Activated T-cell treated with anti-CD3 and anti-CD28 coated beads, Interleukin-2, amount 50 U/mL, for 72 hours (primary cell): ENCODE measurements at places on chromosomes 11 and 22.

DNA sequence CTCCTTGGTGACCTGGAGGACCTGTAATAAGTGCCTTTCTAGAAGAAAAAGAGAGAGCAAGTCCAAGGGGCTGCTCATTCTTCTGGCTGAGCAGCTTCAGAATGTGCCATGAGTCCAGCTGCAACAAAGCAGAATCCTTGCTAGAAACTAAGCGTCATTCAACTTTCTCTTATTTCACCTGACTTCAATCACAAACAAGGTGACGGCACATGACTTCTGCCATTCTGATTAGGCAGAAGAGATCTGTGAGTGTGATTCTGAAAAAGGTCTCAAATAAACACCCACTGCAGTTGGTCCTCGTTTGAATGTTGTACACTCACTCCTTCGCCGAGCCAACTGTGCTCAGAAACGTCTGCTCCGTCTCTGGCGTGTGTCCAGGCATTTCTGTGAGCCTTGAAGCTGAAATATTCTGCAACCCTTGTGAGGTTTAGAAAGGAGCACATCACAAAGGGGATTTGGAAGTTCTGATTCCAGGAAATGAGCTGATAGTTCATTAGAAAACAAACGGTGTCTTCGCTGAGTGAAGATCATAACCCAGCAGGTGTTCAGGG is 623.8 kb upstream of the KIRREL3 start:
- no peak overlapping the region for H3K27ac ChIP-seq
- H3K36me3 ChIP-seq, result no peaks in the 10 kb centered on the region
- no peak for DNase-seq
- no peaks in the 10 kb centered on the region for H3K4me1 ChIP-seq
- H3K4me3 ChIP-seq, result no peak overlapping the region

DNA sequence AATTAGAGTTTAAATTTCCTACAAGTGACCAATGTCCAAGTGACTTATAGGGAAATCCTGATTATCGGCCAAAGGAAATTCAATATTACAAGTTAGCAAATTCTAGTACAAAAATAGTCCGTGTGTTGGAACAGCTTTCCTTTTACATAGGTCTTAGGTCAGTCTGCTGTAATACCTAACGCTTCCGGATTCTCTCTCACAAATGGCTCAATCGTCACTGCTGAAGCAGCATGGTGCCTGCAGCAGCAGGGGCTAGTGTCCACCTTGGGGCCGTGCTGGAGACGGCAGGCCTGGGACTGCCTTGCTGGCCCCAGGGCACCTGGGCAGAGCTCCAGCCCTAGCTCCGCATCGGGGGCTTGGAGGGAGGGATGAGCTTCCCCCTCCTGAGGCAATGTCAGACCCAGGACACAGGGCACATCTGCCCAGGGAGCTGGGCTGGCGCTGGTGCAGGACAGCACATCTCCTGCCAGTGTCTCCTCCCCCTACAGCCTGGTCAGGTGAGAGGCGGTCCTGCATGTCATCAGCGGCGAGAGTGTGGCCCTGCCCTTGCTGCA is 39.4 kb upstream of the CLTCL1 start:
- no peak overlapping the region for H3K27ac ChIP-seq
- peaks cover 35% of the 10 kb centered on the region for H3K36me3 ChIP-seq
- H3K4me1 ChIP-seq, result no peaks in the 10 kb centered on the region
- H3K4me3 ChIP-seq, result no peak overlapping the region

- H3K4me3 ChIP-seq, result no peak overlapping the region
- no peak overlapping the region for H3K27ac ChIP-seq
- no peaks in the 10 kb centered on the region for H3K4me1 ChIP-seq
- DNase-seq, result no peak
These were observed 50.4 kb downstream of the ANO1 start for GRCh38 chr11:70128435-70128906.

DNA sequence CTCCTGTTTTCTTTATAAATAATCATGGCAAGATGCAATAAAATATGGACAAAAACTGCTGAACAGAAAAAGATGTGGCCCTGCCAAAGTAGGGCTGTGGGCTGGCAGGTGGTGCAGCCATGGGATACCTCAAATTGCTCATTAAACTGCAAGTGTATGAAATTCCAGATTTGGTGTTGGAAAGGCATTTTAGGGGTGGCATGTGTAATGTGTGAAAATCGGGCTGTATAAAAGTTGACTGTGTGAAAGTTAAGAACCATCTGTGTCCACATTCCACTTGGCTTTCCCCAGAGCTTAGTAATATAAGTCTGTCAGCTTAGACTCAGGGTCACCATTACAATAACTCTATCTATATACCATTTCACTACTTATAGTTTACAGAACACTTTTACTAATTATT is 34.8 kb upstream of the FZD4 start:
- H3K36me3 ChIP-seq, result no peaks in the 10 kb centered on the region
- no peaks in the 10 kb centered on the region for H3K27me3 ChIP-seq
- H3K4me3 ChIP-seq, result no peak overlapping the region
- no peak overlapping the region for H3K27ac ChIP-seq
- no peak for DNase-seq

- H3K36me3 ChIP-seq, result no peaks in the 10 kb centered on the region
- no peaks in the 10 kb centered on the region for H3K27me3 ChIP-seq
- H3K4me1 ChIP-seq, result no peaks in the 10 kb centered on the region
- DNase-seq, result no peak
- no peak overlapping the region for H3K4me3 ChIP-seq
- no peak overlapping the region for H3K27ac ChIP-seq
These were observed 18.0 kb downstream of the TENM4 start for GRCh38 chr11:79422866-79423265.

DNA sequence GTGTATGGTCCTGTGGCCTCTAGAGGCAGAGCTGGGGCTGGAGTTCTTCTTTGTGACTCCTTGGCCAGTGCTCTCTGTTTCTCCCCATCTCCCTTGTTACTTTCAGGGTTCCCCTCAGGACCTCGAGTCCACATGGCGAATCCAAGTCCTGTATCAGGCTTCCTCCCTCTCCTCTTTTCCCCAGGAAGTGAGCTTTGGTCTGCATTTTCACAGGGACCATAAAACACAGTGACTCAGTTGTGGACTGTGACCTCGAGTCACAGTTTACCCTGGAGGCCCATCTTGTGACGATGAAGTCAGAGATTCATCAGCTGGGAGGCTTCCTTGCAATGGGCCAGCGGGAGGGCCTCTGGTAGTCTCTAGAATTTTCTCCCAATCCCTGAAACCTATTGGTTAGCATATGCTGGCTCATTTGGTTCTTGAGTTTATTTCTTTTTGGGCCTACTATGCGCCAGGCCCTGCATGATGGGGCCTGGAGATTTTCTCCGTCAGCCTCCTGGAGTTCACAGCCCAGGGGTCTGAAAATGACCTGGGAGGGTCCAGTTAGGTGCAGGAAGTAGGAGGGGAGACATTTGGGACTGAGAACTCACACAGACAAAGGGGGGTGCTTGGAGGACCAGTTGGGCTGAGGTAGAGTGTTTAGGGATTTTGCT is 100.8 kb downstream of the KIAA1671 start:
- H3K4me1 ChIP-seq, result peaks cover 41% of the 10 kb centered on the region
- DNase-seq, result no peak
- H3K36me3 ChIP-seq, result peaks cover 8% of the 10 kb centered on the region
- no peak overlapping the region for H3K27ac ChIP-seq
- peak overlapping the region; percentile 62 for H3K4me3 ChIP-seq

GRCh38 chr22:50702821-50703725 is 30.4 kb downstream of the SHANK3 start:
- no peaks in the 10 kb centered on the region for H3K27me3 ChIP-seq
- peaks cover 13% of the 10 kb centered on the region for H3K4me1 ChIP-seq
- H3K4me3 ChIP-seq, result no peak overlapping the region
- no peak overlapping the region for H3K27ac ChIP-seq
- H3K36me3 ChIP-seq, result no peaks in the 10 kb centered on the region
- DNase-seq, result no peak

- no peak for DNase-seq
- H3K4me3 ChIP-seq, result no peak overlapping the region
- H3K36me3 ChIP-seq, result no peaks in the 10 kb centered on the region
- peaks cover 34% of the 10 kb centered on the region for H3K27me3 ChIP-seq
- no peak overlapping the region for H3K27ac ChIP-seq
- H3K4me1 ChIP-seq, result peaks cover 20% of the 10 kb centered on the region
These were observed 21.0 kb downstream of the PTPN5 start for GRCh38 chr11:18770479-18771125.

GRCh38 chr22:27538666-27539065 is 262.9 kb downstream of the MN1 start:
- H3K4me3 ChIP-seq, result no peak overlapping the region
- H3K27me3 ChIP-seq, result no peaks in the 10 kb centered on the region
- H3K27ac ChIP-seq, result no peak overlapping the region

DNA sequence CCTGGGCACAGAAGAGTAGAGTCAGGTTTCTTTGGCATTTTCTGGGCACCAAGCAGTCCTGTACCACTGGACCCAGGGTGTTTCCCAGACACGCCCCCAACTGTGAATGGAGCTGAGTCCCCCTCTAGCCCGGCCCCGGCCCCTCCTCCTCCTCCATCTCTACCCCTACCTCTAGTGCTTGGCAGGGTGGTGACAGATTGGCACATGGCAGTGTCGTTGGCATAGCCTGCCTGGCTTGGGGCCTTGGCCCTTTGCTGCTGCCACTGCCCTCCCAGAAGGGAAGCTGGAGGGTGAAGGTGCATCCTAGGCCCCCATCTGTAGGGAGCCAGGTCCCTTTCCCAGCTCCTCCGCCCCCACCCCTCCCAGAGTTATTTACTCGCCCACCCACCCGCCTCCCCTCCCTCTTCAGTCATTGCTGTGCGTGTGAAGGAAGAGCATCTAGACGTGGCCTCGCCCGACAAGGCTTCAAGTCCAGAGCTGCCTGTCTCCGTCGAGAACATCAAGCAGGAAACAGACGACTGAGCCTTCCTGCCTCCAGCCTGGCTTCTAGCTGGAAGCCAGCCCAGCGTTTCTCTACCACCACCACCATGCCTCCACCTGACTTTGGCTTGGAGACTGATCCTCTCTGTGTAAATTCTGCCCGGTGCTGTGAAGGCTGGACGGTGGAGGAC is 10.9 kb downstream of the CHADL start:
- no peaks in the 10 kb centered on the region for H3K4me1 ChIP-seq
- no peak overlapping the region for H3K4me3 ChIP-seq
- DNase-seq, result no peak
- H3K27me3 ChIP-seq, result no peaks in the 10 kb centered on the region
- H3K27ac ChIP-seq, result no peak overlapping the region
- H3K36me3 ChIP-seq, result no peaks in the 10 kb centered on the region

DNA sequence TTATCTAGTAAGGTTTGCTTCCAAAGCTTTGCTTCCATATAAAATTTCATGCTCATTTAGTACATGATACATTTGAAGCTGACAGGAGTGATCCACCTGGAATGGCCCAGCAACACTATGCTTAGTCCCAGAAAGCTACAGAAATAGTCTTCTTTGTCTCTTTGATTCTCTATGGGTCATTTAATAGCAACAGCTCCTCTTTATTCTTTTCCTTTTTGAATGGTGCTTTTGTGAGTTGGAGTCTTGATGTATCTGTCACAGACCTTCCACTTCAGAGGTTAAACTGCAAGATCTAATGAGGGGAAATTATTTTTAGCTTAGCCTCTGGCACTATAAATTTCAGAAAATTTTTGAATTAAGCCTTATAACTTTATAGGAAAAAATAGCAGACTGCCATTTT is 509.5 kb downstream of the KCNA4 start:
- H3K4me1 ChIP-seq, result no peaks in the 10 kb centered on the region
- H3K36me3 ChIP-seq, result no peaks in the 10 kb centered on the region
- no peak for DNase-seq
- H3K4me3 ChIP-seq, result no peak overlapping the region

DNA sequence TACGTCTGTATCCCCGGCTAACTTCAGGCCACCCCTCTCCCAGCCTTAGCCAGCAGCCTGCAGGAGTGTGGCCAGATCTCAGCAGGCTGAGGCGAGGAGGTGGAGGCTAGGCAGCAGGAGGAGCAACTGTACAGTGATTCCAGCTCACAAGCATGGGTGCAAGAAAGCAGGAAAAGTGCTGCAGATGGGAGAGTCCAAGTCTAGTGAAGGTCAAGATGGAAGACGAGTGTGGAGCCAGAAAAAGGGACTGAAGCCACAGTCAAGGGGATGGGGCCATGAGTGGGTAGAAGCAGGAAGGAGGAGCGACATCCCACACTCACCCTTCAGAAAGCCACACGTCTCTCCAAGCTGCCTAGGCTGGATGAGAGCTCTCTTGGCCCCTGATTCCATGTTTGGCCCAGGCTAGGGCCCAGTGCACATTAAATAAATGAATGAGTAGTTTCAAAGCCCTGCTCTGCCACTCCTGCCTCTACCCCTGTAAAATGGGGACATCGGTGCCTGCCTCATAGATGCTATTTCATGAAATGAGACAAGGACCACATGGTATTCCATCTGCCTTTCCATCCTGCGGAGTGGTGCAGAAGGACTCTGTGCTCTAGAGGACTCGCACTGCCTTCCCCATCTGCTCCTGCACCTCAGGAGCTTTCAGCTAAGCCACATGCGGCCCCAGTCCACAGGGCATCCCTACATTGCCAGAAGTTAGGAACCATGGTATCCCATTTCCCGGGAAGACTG is 2.9 kb downstream of the YDJC start:
- no peak overlapping the region for H3K27ac ChIP-seq
- peak overlapping the region; percentile 91 for H3K4me3 ChIP-seq
- no peak for DNase-seq
- H3K36me3 ChIP-seq, result peaks cover 2% of the 10 kb centered on the region
